ENCODE measurements at places on chromosomes 4 and X.

- DNase-seq, result no peak
Measured at GRCh38 chr4:649293-649625, 23.9 kb downstream of the PDE6B start.

GRCh38 chrX:72100824-72101351 lies 30.8 kb downstream of the RTL5 start:
- peak; percentile 25 for DNase-seq

DNA sequence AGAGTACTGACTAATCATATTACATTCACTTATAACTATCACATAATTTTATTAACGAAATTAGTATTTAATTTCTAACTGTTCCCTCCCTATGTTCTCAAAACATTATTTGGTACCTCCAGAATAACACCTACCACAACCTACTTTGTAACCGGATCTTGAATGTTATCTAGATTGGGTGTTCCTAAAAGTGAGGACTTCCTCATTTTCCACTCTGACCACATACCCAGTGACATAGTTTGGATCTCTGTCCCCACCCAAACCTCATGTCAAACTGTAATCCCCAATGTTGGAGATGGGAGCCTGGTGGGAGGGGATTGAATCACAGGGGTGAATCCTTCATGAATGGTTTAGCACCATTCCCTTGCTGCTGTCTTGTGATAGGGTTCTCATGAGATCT lies 21.8 kb downstream of the NR3C2 start:
- no peak for DNase-seq

DNA sequence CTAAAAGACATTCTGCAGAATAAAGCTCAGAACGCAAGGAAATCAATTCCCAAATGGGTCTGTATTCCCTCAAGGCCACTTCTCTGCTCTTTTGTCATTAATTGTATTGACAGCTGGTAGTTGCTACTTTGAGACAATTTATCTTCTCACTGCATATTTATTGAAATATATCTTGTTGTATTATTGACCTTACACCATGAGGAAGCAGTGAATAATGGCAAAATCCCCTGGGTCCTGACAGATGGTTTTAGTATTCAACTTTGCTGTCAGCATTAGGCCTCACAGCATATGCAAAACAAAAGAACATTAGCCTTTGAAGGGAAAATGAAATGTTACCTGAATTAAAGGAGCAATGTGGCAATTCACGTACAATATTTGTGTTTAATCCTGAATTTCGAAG lies 406.1 kb upstream of the TRAM1L1 start:
- DNase-seq, result no peak

- DNase-seq, result no peak
Measured at GRCh38 chrX:138925330-138925729, 213.8 kb upstream of the FGF13 start.

DNA sequence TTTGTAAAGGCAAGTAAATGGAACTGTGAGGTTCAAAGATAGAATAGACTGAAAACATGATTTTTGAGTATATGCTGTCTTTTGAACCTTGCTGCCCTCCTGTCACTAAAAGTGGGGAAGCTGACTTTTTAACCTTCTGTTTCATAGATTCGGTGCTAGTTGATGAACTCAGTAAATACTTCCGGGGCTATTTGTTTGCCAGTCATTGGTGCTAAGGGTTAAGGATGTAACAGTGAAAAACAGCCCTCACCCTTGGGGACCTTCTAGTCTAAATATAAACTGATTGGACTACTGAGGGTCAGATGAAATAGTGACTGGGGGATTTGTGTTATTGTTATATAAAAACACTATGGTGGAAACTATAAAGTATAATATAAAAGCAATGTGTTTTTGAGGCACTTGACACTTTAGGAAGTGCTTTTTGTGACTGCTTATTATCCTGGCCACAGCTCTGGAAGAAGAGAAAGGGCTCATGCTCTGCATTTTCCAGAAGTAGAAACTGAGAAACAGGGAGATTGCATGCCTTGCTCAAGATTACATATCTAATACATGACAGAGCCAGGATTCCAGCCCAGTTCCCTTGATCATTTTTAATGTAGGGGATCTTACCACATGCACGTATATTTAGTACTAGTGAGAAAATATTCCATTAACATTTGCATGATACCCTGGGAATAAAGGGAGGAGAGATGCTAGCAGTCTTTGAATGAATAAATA lies 3.9 kb downstream of the BST1 start:
- DNase-seq, result no peak

DNA sequence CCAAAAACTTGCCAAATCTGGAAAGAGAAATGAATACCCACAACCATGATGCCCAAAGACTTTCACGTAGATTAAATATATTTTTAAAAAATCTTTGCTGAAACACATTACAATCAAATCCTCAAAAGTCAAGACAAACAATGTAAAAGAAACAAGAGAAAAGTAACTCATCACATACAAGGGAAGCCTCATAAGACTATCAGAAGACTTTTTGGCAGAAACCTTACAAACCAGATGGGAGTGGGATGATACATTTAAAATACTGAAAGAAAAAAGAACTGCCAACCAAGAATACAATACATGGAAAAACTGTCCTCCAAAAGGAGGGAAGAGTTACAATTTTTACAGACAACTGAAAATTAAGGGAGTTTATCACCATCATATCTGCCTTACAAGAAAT lies 319.0 kb upstream of the INTU start:
- no peak for DNase-seq

DNA sequence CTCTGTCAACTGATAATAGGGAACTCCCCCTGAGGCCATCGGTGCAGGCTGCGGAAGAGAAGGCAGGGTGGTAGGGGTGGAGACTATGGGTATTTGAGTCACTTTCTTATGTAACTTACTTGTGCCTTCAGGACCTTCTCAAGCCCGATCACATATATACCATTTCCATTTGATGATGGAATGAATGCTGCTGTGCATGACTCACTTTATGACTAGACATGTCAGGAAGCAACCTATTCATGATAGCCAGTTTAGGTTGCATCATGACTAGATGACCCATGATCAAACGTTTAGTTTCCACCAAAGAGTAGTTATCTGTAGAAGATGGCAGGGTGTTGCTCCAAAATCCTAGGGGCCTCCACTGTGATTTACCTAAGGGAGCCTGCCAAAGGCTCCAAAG lies 435.5 kb downstream of the DTHD1 start:
- no peak for DNase-seq

GRCh38 chrX:10165580-10166247 lies 8.9 kb downstream of the CLCN4 start:
- DNase-seq, result no peak

Measured in activated naive CD4-positive, alpha-beta T cell treated with anti-CD3 and anti-CD28 coated beads, Interleukin-2, amount 50 U/mL, for 16 hours (primary cell).